NCI-H526 (cell line): ENCODE measurements at places on chromosomes 12 and 14.

- no peak for DNase-seq
These were observed 75.0 kb upstream of the HIF1A start for GRCh38 chr14:61620130-61620946.

- DNase-seq: no peak
These were observed 19.4 kb upstream of the EVL start for GRCh38 chr14:100045642-100046344.

DNA sequence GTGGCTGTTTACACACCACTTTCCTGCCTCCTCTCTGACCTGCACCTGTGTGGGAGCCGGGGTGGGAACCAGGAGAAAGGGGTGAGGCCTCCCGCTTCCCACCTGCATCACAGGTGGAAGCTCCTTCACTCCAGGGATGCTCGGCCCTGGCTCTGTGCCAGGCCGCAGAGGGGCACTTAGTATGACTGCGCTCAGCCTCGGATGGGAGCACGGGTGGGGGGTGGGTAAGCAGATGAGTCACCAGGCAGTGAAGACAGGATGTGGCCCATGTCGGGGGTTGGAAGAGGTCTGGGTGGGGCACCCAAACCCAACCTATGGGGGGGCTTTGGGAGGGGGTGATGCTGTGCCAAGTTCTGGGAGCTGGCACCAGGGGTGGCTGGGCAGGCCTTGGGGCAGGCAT, 7.4 kb upstream of the CYP46A1 start:
- no peak for DNase-seq

- peak; percentile 91 for DNase-seq
These were observed 46.9 kb upstream of the FAM181A start for GRCh38 chr14:93880021-93880820.

- no peak for DNase-seq
These were observed 11.7 kb downstream of the BEST3 start for GRCh38 chr12:69687390-69687789.

DNA sequence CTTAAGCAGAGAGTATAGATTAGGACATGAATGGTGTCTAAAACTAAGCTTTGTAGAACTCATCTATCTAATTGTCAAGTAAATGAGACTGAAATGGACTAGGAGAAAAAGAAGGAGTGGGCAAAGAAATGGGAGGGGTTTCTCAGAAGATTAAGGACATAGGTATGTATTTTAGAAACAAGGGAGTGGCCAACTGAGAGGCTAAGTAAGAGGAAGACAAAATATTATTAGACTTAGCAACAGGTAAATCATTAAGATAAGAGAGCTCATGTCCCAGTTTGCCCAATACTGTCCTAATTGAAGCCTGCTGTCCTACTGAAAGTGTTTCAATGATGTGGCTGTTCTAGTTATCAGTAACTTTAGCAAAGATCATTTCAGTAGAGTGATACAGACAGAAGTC, 171.4 kb downstream of the KITLG start:
- DNase-seq: no peak

- no peak for DNase-seq
These were observed 30.7 kb downstream of the CEP290 start for GRCh38 chr12:88111074-88111652.

DNA sequence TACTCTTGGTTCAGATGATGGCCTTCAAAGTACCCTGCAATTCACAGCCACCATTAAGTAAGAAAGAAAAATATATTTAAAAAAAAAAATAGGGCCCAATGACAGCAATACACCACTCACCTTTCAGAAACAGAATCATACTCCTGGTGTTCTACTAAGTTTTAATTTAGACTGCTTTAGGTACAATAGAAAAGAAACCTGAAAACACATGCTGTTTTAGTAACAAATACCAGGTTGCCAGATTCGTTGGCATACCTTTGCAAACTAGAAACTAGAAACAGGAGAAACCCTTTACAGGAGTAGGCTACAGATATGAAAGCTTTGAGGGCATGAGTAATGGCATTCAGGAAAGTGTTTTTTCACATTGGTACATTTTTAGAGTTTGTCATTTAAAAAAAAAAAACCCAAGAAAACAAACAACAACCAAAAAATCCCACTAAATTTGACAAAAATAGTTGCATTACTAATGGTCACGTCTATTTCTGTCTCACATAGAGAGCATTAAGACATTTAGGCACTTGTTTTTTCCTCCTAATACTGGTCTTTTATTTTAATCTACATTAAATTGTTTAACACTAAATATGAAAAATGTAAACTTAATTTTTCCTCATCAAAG, 4.0 kb downstream of the SIX1 start:
- DNase-seq: no peak

DNA sequence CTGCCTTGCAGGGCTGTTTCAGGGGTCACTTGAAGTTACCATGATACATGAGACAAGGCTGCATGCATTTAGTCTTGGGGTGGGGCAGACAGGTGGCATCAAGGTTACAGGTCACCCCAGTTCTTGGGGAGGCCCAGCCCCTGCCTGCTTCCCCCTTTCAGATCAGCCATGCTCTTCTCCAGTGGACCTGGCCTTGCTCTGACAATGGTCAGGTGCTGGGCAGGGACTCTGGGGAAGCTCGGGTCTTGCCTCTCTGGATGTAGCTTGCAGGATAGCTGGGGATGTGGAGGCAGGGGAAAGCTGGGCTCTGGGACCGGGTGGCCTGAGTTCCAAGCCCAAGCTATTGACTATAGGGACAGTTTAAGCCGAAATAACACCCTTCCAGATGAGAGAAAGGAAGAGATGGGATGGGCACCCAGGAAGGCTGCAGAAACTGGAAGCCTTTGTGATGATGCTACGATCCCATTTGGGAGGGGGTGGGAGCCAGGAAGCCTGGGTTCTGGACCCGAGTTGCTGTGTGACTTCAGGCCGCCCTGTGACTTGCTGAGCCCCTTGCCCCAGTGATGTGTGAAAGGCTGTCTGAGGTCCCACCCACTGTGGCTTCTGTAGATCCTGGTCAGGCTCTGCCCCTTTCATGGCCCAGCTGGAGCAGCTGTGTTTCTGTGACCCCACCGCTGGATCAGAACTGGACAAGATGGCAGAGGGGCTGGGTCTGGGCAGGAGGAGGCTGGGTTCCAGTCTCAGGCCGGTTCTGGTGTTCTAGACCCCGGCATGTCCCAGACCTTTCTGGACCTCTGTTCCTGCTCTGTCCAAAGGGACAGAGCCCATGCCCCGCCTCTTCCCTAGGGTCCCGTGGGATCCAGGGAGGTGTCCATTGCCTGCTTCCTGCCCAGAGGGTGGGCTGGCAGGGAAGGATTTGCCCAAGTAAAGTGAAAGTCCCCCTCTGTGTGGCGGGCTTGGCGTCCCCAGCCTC, 2.1 kb downstream of the TNFAIP2 start:
- no peak for DNase-seq

- no peak for DNase-seq
These were observed 55.2 kb downstream of the FOS start for GRCh38 chr14:75333606-75334548.

- no peak for DNase-seq
These were observed 9.4 kb downstream of the PTGR2 start for GRCh38 chr14:73861073-73861472.

DNA sequence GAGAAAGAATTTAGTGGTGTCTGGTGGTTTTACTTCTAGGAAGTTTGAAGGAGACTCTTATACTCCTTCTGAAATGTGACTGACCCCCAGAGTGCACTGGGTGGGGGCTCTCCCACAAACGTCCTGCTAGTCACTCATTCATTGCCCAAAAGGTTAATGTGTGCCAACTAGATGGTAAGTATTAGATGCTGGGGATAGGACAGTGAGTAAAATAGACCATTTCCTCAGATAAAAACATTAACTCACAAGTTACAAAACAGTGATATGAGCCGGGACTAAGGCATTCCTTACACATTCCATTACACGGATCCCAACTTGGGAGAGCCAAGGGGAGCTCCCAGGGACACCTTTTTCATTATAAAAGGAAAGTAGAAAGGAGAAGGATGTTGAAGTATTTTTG, 185.1 kb downstream of the ATXN7L3B start:
- no peak for DNase-seq

GRCh38 chr12:50061171-50061570, 3.8 kb downstream of the ASIC1 start:
- no peak for DNase-seq

GRCh38 chr14:67421356-67422224, 9.6 kb upstream of the PLEK2 start:
- DNase-seq: no peak

DNA sequence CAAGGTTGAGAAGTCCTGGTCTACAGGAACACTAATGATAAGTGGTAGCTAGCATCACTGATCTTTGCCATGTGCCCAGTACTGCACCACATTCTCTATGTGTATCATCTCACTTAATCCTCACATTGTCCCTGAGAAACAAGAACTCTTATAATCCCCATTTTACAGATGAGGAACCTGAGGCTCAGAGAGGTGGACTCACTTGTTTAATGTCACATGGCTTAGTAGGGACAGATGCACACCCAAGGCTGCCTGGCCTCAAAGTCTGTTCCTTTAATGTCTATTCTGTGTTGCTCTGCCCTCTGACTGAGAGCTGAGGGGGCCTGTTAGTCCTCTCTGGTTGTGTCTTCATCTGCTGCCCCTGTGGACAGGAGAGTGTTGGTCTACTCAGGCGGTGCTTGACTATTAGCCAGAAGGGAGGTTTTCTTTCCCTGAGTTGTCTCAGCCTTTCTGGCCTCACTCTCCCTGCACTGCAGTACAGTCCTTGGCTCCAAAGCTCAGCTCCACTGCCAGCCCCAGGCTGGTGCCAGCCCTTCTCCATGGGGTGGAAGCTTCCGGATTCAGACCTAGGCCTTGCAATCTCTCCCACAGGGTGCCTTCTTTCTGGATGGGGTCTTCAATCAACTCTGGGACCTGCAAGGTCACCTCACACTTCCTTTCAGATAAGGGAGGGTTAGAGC, 4.9 kb upstream of the DYNLL1 start:
- DNase-seq: no peak

DNA sequence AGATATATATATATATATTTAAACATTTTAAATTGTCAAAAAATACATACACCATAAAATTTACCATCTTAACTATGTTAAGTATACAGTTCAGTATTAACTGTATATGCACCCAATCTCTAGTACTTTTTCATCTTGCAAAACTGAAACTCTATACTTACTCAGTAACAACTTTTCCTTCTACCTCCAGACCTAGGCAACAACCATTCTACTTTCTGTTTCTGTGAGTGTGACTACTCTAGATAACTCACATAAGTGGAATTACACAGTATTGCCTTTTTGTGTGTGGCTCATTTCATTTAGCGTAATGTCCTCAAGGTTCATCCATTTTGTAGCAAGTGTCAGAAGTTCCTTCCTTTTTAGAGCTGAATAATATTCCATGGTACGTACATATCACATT, 8.2 kb downstream of the FAM234B start:
- DNase-seq: no peak

GRCh38 chr12:6224550-6224949, 24.4 kb downstream of the CD9 start:
- DNase-seq: no peak

- no peak for DNase-seq
These were observed 27.4 kb upstream of the PTHLH start for GRCh38 chr12:27999970-28000369.
